ENCODE measurements at places on chromosomes 7 and 10. TPM values are rescaled to one million over a fixed set of nuclear protein-coding genes. Genes with fewer than 3 reads are reported as not detected.

Gene MKI67
- total RNA-seq: 19.7 TPM

Gene COBL
- total RNA-seq: 1.8 TPM

- no peak for DNase-seq
Observed at GRCh38 chr10:16828701-16829175, 11.5 kb upstream of the RSU1 start.

DNA sequence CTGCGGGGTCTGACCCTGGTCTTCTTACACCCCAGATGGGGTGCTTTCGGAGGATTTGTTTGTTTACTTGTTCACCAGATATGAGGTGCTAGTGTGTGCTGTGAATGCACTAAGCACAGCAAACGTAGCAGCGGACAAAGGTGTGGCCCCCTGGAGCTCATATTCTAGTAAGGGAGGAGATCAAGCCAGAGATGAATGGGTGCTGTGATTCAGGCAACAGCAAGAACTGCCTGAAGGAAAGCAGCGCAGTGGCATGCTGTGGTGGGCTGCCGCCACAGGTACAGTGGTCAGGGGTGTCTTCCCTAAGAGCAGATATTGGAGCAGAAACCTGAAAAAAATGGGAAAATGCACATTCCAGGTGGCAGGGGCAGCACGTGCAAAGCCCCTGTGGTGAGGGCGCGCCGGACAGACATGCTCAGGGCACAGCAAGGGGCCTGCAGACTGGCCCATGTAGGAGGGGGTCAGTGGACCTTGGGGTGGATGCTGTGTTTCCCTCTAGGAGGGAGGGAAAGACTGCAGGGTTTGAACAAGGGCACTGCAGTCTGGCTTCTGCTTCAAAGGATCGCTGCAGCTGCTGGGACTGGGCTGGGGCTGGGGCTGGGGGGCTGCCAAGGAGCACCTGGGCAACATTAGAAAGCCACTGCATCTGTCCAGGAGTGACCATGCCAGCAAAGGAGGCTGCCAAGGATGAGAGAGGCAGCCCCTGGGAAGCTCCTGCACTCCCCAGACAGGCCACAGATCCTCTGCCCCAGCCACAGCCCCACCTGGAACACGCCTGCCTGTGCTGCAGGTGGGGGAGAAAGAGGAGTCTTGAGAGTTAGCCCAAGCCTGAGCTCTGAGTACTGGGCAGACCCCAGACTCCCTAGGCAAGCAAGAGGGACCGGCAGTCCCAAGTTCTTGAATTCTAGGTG is 927 bp upstream of the DEPP1 start:
- no peak for DNase-seq

- DNase-seq: no peak
Observed at GRCh38 chr10:74750848-74751274, 75.5 kb upstream of the KAT6B start.

All from endothelial cell (in vitro differentiated cells).